A549 treated with AZD2906 at 1 μM for 4 hours (cell line): ENCODE measurements at places on chromosomes 2 and 18. TPM values are rescaled to one million over a fixed set of nuclear protein-coding genes. Genes with fewer than 3 reads are reported as not detected.

The CENPA gene
- total RNA-seq: 46.5 to 51.7 TPM (median 50.2 TPM) in 5 replicates

The SPC25 gene
- 15.2 to 19.4 TPM (median 18.3 TPM) in 5 replicates for total RNA-seq

The TRIM43B gene
- total RNA-seq: 0.06 to 0.14 TPM (median 0.09 TPM) in 3 of 5 replicates, not detected in the others

The VWA3B gene
- total RNA-seq: 0.09 to 0.14 TPM (median 0.12 TPM) in 3 of 5 replicates, not detected in the others

The DNAJC5G gene
- not detected in 5 replicates for total RNA-seq
